Endothelial cell (in vitro differentiated cells): ENCODE measurements at places on chromosomes 4 and X.

DNA sequence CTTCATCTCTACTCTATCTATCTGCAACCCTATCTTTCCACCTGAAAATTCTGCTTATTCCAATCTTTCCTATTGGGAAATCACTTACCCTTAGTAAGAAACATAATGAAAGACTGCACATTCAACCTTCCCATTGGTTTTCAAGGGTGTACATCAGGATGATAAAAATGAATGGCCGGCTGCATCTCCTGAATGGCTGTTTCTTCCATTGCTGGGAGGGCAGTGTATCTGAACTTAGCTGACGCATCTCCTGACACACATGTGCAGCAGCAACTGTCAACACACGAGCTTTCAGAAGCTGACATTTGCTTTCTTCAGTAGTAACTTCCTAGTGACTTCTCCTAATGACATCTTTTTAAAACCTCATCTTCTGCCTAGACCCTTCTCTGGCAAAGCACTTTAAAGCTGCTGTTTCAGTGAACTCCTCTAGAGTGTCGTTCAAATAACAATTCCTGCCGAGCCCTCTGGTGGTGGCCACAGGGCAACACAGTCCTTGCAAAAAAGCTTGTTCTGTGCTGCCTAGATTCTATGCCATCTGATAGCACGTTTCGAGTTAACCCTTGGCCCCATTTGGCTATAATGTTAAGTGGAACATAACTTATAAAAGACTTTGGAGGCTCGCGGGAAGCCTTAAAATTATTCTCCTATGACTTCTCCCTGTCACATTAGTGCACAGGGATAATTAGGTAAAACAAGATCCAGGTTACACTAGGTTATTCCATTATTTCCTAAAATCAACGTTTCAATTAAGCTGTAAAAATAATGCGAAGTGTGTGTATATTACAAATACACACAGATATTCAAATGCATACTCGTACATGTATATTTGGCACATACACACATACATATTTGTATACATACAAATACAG lies 2340.7 kb downstream of the PCDH7 start:
- peak; percentile 68 for DNase-seq

GRCh38 chrX:19752043-19752442 lies 135.4 kb downstream of the SH3KBP1 start:
- DNase-seq: no peak

DNA sequence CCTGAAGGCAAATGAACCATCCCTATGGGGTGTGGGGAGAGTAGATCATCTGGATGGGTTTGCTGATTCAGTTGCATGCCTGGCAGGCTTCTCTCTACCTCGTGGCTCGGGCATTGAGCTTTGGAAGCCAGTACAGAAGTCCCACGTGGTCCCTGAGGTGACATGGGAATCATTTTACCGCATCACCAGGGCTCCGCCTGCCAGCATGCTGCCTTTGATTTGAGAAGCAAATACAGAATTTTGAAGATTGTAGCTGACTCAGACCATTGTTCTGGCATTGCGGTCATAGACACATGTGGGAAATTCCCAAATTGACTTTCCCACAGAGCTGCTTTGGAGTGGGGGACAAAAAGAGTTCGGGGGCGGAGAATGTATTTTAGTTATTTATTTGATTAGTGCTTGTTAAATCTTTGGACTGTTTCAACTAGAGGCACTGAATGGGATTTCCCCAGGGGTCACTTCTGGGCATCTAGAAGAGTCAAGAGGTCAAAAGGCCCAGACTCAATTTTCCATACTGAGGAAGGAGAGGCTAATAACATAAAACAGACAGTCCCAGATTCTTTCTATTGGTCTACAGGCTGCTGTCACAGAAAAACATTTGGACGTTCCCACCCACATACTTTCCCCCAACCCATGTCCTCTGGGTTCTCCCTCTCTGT lies 79.3 kb downstream of the NHSL2 start:
- no peak for DNase-seq

DNA sequence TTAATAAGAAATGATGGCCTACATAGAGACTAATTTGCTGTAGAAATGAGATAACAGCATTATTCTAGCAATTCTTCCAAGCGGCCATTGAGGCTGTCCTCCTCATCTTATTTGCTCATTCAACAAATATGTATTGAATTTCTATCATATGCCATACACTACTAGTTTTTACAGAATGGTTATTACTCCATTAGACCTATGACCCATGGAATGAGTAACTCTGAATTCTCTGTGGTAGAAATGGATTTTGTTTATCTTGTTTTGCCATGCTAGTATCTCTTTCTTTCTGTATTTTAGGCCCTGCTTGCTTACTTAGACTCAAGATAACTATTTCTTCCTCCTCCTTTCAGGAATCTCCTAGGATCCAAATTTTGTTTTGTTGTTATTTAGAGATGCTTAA lies 103.5 kb downstream of the RPA4 start:
- no peak for DNase-seq

- no peak for DNase-seq
These were observed 930.2 kb upstream of the GRID2 start for GRCh38 chr4:91373546-91373945.

DNA sequence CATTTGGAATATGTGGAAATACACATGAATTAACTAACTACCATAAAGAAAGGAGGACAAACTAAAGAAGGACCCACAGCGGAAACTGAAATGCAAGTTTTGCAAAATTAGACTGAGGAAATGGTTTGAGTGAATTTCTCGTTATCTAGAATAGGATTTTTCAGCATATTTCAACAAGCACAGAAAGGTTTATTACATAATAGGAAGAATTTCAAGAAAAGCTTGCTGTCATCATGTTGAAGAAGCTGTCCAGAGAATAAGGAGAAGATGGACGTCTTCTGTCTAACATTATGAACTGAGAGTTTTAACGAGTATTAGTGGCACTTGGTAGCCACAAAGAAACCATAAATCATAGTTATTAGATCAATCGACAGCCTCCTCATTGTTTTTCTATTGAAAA lies 45.0 kb downstream of the TEC start:
- DNase-seq: no peak

DNA sequence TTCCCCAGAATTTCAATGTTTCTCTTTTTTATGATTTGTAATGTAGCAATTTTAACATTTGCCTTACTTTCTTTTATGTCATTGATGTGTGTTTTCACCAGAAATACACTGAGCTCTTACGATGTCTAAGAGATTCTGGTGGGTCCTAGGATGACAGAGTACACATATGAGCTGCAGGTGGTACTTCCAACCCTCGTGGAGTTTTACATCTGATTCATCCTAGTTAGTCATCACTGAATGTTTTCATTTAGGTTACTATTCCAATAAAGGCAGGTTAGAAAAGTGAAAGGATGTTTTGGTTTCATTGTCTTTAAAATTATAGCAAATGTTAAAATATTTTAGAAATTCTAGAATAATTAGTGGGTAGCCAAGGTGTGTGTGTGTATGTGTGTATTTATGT lies 605.9 kb downstream of the ADGRL3 start:
- no peak for DNase-seq

DNA sequence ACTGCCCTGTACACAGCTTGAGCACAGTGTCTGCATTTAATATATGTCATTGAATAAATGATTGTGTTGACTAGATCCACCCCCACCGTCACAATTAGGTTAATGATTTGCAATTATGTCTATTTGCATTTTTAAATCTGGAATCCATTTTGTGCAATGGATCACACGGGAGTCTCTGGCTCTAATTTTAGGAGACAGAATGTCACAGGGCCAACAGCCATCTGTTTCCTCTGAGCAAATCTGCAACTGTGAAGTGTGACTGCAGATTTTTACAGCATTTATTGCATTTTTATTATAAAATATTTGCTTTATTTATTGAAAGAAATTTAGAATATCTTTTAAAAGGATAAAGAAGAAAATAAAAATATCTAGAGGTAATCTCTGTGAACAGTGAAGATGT lies 316.8 kb downstream of the HS3ST1 start:
- DNase-seq: no peak
